ENCODE measurements at places on chromosomes 13 and 19.

GRCh38 chr19:33418461-33418860 lies 45.0 kb downstream of the CEBPG start:
- DNase-seq: no peak

GRCh38 chr13:108302279-108302678 lies 32.8 kb downstream of the TNFSF13B start:
- no peak for DNase-seq

DNA sequence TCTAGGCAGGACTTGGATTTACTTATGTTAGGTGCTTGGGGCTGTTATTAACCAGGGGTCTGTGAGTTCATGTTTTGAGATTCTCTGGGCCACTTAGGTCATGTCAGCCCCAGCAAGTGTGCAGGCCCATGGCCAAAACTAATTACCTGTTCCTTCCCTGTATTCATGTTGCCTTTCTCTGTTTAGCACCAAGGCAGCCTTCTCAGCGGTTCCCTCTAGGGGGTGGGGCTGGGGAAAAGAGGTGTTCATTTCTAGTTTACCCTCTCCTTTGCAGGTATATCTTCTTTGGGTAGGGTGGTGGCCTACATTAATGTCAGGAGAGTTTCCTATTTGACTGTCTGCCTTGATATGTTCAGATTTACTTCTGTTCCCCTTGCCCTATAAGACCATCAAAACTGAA lies 61.7 kb downstream of the PDS5B start:
- DNase-seq: no peak

GRCh38 chr19:38304866-38305429 lies 897 bp downstream of the C19orf33 start:
- peak; percentile 26 for DNase-seq

GRCh38 chr13:51342706-51343105 lies 3.2 kb downstream of the SERPINE3 start:
- no peak for DNase-seq

DNA sequence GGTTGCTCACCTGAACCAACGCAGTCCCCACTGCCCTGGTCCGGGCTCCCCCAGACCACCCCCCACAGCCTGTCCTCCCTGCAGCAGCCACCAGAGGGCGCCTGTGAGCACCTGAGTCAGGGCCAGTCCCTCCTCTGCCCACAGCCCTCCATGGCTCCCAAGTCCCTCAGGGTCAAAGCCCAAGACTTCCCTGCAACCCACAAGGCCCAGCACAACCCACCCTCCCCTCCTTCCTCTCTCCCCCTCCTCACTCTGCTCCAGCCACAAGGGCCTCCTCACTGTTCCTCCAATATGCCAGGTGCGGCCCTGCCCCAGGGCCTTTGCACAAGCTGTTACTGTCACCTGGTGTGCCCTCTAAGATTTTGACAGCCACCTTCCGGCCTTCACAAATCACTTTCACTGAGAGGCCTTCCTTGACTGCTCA lies 10.9 kb downstream of the GNA15 start:
- DNase-seq: no peak

DNA sequence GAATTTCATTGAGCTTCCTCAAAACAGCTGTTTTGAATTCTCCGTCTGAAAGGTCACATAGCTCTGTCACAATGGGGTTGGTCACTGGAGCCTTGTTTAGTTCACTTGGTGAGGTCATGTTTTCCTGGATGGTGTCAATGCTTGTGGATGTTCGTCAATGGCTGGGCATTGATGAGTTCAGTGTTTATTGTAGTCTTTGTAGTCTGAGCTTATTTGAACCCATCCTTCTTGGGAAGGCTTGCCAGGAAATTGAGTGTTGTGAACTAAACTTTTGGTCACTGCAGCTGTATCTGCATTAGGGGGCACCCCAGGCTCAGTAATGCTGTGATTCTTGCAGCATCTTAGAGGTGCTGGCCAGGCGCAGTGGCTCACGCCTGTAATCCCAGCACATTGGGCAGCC lies 22.0 kb downstream of the BLOC1S3 start:
- peak; percentile 5 for DNase-seq

DNA sequence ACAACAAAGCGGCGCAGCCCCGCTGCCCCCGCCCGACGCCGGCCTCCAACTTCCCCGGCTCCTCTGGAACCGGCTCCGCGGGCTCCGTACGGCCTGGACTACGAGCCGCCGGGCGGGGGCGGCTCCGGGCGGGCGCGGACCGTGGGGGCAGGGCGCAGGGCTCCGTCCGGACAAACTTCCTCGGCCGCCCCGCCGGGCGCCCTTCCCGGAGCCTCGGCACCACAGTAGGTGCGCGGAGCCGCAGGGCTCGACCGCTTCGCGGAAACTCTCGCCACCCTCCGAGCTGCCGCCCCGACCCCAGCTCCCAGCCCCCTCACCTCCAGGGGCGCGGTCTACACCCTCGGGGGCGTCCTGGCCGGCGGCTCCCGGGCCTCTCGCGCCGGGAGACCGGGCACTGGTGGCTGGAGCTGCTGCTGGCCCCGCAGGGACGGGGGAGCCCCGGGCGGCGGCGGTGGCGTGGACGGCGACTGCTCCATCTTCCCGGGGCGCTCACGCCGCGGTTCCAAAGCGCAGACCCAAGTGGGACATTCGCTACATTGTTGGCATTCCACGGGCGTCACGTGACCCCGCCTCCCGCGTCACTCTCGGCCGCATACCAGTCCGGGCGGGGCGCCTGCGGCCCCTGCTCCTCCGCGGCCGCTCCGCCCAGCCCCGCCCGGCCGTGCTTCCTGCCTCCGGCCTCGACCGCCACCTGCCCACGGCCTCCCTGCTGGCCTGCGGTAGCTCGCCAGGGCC lies at the start of gene LATS2:
TSS of gene LATS2 (minus strand) at position 558 of the 735 bp plus-strand sequence. CDS start 15,560 bp downstream, outside the sequence.
- no peak for DNase-seq

DNA sequence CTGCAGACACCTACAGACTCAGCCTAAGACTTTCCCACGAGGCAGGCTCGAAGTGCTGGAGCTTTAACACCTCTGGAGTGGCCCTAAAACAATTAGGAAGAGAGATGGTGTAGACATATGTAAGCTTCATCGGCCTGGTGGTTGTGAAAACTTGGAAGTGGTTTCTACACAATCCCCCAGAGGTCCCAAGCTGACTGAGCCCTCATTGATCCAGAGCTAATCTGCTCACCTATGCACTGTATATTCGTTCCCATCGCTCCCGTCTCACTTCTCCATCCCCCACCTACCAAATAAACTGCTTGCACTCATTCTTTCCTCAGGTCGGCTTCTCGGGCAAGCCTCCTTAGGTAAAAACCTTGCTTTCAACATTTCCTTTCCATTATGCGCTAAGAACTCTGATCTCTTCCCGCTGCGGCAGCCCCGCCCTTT lies 767 bp upstream of the ZNF793 start:
- peak; percentile 22 for DNase-seq

- no peak for DNase-seq
Observed at GRCh38 chr13:48165727-48166126, 67.3 kb upstream of the ITM2B start.

GRCh38 chr13:106660746-106661625 lies 93.0 kb upstream of the ARGLU1 start:
- DNase-seq: no peak

- no peak for DNase-seq
Observed at GRCh38 chr19:35585848-35586247, at the start of gene PMIS2. Gene PMIS2, plus strand, starts transcription at chr19:35586173. Its CDS starts 87 bp downstream, at chr19:35586260.

GRCh38 chr19:29324291-29324680 lies 111.3 kb upstream of the UQCRFS1 start:
- no peak for DNase-seq

GRCh38 chr13:70523622-70524021 lies 415.4 kb upstream of the KLHL1 start:
- DNase-seq: peak; percentile 26

GRCh38 chr19:50314724-50315708 lies 14.2 kb downstream of the KCNC3 start:
- no peak for DNase-seq

GRCh38 chr19:29311191-29311790 lies 98.3 kb upstream of the UQCRFS1 start:
- peak; percentile 3 for DNase-seq

GRCh38 chr19:41328157-41328841 lies 18.3 kb downstream of the CCDC97 start:
- DNase-seq: no peak

GRCh38 chr13:26923824-26924605 lies 163.4 kb upstream of the GPR12 start:
- DNase-seq: no peak

- DNase-seq: no peak
Observed at GRCh38 chr13:27250833-27251165, 559 bp upstream of the RPL21 start.

- no peak for DNase-seq
Observed at GRCh38 chr19:54430306-54431254, 15.3 kb downstream of the TTYH1 start.

- no peak for DNase-seq
Observed at GRCh38 chr13:54879036-54879435, 1850.4 kb downstream of the OLFM4 start.

- DNase-seq: no peak
Observed at GRCh38 chr19:5192568-5192967, 148.0 kb downstream of the PTPRS start.

DNA sequence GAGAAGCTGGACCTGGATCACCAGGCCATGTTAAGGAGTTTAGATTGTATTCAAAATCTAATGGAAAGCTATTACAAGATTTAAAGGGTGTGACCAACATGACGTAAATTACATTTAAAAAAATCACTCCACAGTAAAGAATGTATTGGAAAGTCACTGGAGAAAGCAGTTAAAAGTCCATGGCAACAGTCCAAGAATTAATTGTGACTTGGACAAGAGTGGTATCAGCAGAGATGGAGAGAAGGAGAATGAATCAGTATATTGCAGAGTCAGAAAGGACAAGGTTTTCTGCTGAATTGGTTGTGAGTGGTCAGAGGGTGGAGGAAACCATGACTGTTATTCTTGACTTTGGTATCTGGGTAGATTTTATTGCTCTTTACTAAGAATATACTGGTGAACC lies 535.1 kb upstream of the SLITRK1 start:
- no peak for DNase-seq

- no peak for DNase-seq
Observed at GRCh38 chr13:77898097-77898496, 20.5 kb downstream of the EDNRB start.

DNA sequence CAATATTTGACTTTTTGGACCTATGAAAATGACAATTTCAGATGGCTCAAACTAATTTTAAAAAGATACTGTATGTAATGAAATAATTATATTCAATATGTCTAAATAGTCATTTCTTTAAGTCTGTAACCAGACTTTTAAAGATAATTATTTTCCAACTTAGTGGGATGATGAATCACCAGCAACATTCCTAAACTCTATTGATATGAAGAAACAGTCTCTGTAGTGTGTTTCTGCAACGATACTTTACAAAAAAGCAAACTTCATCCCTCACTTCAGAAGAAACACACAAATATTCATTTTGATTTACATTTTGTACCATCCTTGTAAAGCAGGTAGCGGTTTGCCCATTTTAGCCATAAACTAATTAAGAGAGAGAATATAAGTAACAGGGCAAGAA lies 417.4 kb downstream of the EFNB2 start:
- DNase-seq: no peak
